ENCODE measurements at places on chromosomes 4 and X. TPM values are rescaled to one million over a fixed set of nuclear protein-coding genes. Genes with fewer than 3 reads are reported as not detected.

- H3K36me3 ChIP-seq, result no peaks in the 10 kb centered on the region
- H3K27ac ChIP-seq, result no peak overlapping the region
- H3K27me3 ChIP-seq, result no peaks in the 10 kb centered on the region
Measured at GRCh38 chr4:89196745-89197144, 85.4 kb downstream of the TIGD2 start.

- no peak for DNase-seq
- no peaks in the 10 kb centered on the region for H3K4me1 ChIP-seq
- no peak overlapping the region for H3K4me3 ChIP-seq
- H3K36me3 ChIP-seq, result no peaks in the 10 kb centered on the region
Measured at GRCh38 chr4:101028886-101029285, 318.4 kb downstream of the PPP3CA start.

DNA sequence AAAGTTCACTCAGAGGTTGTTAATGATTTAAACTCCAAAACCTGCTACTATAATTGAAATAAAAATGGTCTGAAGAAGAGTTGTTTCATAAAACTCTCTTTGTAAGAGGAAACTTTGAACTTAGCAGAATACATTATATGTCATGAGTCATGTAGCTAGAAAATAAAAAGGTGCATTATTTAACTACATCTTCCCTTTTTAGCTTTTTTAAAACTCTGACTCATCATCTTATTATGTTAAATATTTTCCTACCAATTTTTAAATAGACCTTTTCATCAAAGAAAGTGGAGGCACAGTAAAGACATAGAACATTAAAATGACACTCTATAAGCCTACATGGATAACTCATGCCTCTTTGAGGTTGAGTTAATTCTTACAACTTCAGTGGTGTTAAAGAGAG, 1.2 kb upstream of the ZNF827 start:
- DNase-seq, result no peak
- peaks cover 15% of the 10 kb centered on the region for H3K4me1 ChIP-seq
- H3K36me3 ChIP-seq, result no peaks in the 10 kb centered on the region
- no peak overlapping the region for H3K27ac ChIP-seq
- H3K4me3 ChIP-seq, result no peak overlapping the region
- H3K27me3 ChIP-seq, result no peaks in the 10 kb centered on the region

DNA sequence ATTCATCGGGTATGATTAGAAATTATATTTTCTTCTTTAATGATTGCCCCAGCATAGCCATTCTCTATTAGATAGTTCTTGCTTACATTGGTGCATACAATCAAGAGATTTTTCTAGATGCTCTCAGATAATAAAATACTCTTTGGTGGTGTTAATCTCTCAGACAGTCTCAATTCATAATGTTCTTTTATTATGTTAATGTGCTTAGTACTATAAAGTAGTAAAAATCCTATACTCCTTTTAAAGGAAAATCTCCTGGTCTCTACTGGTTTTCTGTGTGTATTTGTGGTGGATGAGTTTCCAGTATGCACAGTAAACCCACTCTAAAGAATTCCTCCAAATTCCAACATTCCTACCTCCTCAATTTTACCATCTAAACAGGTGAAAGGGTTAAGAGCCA, 203.5 kb downstream of the FAT4 start:
- no peak overlapping the region for H3K27ac ChIP-seq
- no peaks in the 10 kb centered on the region for H3K36me3 ChIP-seq
- H3K4me1 ChIP-seq, result no peaks in the 10 kb centered on the region
- H3K4me3 ChIP-seq, result no peak overlapping the region
- DNase-seq, result no peak
- no peaks in the 10 kb centered on the region for H3K27me3 ChIP-seq

- H3K4me3 ChIP-seq, result peak overlapping the region; percentile 36
- no peaks in the 10 kb centered on the region for H3K36me3 ChIP-seq
- peak; percentile 69 for DNase-seq
- H3K27ac ChIP-seq, result peak overlapping the region; percentile 67
- peaks cover 33% of the 10 kb centered on the region for H3K4me1 ChIP-seq
Measured at GRCh38 chrX:76428243-76429130, 977 bp downstream of the MAGEE1 start.

The SMIM10L2A gene
- total RNA-seq, result 3.1 TPM

The TXK gene
- total RNA-seq, result 48.7 TPM

The PGRMC1 gene
- total RNA-seq, result 15.9 TPM

The TRIM60 gene
- total RNA-seq, result not detected

Measured in CD4-positive, alpha-beta memory T cell (primary cell).